Stimulated activated CD8-positive, alpha-beta memory T cell treated with anti-CD3 and anti-CD28 coated beads, Interleukin-4, amount 100 ng/mL, for 1 hour (primary cell): ENCODE measurements at places on chromosomes 2 and 18.

DNA sequence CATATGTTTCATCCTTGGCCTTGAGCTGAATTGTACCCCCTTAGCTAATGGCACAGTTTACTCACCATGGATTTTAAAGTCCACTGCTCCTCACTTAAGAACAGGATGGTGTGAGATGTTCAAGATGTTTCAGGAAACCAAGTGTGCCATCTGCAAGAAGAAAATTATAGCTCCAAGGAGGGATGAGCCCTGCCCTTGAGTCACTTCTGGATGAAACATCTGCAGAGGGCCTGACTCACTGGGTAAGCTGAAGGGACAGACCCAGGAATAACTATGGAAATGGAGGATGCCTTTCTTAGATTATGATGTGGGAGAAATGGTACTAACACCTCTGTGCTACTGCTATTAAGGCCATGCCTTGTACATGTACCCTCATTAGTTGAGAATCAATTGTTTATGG, 6.4 kb downstream of the MARS2 start:
- DNase-seq, result no peak

- DNase-seq, result no peak
Measured at GRCh38 chr2:230661072-230661957, 51.3 kb upstream of the CAB39 start.

- DNase-seq, result no peak
Measured at GRCh38 chr18:38792731-38793130, 1227.1 kb upstream of the CELF4 start.

DNA sequence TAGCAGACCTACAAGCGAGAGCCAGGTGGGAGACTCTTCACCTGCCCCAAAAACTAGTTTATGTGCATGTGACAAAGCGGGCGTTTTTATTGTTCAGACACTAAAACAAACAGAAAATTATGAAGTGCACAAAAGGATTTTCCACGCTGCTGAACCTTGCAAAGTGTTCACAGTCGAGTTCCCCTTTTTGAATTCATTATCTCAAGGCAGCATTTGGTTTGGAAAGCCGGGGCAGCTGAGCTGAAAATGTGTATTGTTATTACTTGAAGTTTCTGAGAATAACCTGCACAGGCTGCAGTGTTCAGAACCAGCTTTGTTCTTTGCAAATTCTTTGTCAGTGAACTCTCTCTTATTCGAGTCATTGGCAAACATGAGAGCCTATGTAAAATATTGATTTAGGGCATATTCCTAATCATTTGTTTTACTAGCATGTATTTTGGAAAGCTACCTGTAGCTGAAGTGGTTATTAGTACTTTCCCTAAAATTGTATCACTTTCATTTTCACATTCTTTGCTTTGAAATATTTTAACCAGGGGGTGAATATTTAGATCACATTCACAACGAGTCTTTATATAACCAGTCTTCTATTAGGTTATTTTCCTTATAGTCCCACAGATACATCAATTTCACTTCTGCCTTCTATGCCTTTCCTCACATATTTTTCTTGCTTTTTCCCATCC, 59.5 kb downstream of the LRRTM1 start:
- DNase-seq, result no peak

DNA sequence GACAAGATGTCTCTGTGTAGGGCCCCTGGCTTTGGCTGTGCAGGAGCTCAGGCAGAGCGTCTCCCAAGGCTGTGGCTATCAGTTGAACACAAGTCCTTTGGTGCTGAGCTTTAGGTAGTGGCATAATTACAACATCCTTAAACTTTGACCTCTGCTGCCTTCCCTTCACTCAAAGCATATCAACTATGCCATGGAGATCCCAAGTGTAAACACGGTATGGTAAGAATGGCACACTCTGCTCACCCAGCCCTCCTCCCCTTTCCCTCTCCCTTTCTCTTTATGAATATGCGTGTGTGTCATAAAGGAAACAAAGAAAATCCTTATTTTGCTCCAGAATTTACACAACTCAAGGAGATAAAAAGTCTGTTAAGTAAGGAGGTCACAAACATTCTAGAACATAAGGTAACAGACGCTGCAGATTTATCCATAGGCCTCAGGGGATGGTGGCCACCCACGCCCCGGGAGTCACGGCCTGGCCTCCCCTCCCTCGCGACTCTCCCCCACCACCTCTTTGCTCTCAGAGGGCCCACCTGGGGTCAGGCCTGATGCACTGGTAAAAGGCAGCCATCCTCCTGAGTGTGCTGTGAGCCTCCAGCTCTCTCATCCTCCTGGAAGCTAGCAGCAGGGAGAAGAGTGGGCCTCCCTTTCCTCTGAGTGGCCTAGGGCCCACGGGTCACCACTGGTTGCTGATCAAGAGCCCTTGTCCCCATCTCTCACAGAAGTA, 67.3 kb downstream of the CRACDL start:
- no peak for DNase-seq
